ENCODE measurements at places on chromosomes 7 and 10.
A peak's percentile ranks its signal among the peaks of the same experiment; 100 is the strongest.

DNA sequence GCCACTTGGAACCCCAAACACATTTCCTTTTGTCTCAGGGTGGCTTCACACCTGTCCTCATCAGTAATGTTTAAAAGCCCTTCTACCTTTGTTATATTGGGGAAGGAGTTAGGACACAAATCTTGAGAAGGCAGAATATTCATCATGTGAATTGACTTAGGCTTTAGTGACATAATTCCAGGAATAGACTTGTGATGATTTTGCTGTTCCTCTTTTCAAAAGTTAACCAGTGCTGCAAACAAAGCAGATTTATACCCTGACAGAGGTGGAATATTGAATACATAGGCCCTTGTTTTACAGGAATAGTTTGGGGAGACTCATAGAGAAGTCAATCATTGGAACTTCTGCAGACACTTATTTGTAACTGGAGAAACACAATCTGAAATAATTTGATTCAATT is 27.0 kb downstream of the ZNF786 start:
- no peaks in the 10 kb centered on the region for H3K27me3 ChIP-seq
- DNase-seq = no peak
- H3K27ac ChIP-seq = no peak overlapping the region
- no peaks in the 10 kb centered on the region for H3K4me1 ChIP-seq
- H3K4me3 ChIP-seq = no peak overlapping the region
- no peaks in the 10 kb centered on the region for H3K36me3 ChIP-seq

DNA sequence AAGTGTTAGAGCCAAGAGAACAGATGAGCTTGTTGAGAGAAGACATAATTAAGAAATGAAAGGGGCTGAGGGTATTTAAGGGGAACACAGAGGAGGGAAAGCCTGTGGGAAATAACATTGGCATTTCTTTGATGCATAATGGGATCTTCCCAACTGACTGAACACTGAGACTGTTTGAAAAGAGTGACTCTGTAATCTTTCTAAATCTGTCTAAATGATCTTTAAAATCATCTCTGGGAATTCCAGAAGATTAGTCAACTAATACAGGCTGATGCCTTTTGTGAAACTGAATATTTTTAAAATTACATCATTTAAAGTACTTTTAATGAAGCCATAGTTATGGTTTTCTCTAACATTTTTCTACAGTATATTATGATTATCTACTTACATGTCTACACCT is 17.4 kb upstream of the SLC35G1 start:
- H3K36me3 ChIP-seq = no peaks in the 10 kb centered on the region
- no peak for DNase-seq
- H3K4me3 ChIP-seq = no peak overlapping the region
- H3K4me1 ChIP-seq = peaks cover 2% of the 10 kb centered on the region
- no peak overlapping the region for H3K27ac ChIP-seq

DNA sequence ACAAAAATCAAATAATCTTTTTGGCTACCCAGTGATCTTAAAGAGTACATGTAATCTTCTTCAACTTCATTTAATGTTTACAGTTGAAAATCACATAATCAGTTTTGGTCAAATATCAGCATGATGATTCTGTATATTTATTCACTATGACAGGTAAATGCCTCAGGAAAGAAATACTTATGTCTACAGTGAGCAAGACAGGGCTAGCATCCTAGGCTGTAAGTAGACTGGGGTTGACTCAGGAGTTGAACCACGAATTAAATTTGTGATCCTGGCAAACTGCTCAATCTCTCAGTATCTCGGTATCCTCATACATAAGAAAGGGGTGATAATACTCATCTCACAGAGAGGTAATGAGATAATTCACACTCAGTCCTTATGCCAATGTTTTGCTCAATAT is 71.8 kb downstream of the SEMA3D start:
- no peak overlapping the region for H3K4me3 ChIP-seq
- H3K4me1 ChIP-seq = no peaks in the 10 kb centered on the region
- no peak for DNase-seq
- H3K27me3 ChIP-seq = no peaks in the 10 kb centered on the region
- no peak overlapping the region for H3K27ac ChIP-seq

- no peak overlapping the region for H3K4me3 ChIP-seq
- no peaks in the 10 kb centered on the region for H3K27me3 ChIP-seq
- H3K27ac ChIP-seq = no peak overlapping the region
- H3K4me1 ChIP-seq = peaks cover 5% of the 10 kb centered on the region
Measured at GRCh38 chr10:94630017-94630688, 53.4 kb upstream of the CYP2C18 start.

GRCh38 chr7:128954830-128955802 is 17.4 kb downstream of the IRF5 start:
- H3K27ac ChIP-seq = no peak overlapping the region
- H3K4me1 ChIP-seq = 0 out of 2 replicates have a peak, but pooled peaks cover 2% of the 10 kb centered on the region
- no peak for DNase-seq
- no peaks in the 10 kb centered on the region for H3K27me3 ChIP-seq
- peaks cover 64% of the 10 kb centered on the region for H3K36me3 ChIP-seq

DNA sequence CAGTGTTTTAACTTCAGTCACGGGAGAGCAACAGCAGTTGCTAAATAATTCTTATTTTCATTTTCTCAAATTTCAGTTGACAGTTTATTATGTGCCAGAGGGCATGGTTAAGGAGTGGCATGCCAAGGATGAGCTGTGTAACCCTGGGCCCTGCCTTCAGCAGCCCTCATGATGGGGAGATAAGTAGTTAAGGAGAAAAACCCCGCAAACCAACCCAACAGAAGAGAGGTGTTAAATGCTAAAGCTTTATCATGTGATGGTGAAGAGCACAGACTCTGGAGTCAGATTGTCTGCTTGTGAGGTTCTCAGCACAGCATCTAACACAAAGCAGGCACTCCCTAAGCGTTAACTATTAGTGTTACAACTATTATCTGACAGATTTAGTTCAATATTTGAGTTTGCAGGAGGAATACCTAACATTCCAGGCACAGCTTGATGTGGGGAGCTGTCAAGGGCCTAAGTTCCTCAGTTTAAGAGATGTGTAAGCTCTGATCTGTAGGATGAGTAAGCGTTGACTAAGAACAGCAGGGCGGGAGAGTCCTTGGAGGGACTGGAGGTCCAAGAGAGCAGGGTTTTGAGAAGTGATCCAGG is 29.6 kb downstream of the STAM start:
- no peaks in the 10 kb centered on the region for H3K36me3 ChIP-seq
- H3K27ac ChIP-seq = no peak overlapping the region
- no peak overlapping the region for H3K4me3 ChIP-seq
- no peaks in the 10 kb centered on the region for H3K27me3 ChIP-seq
- DNase-seq = no peak
- no peaks in the 10 kb centered on the region for H3K4me1 ChIP-seq

DNA sequence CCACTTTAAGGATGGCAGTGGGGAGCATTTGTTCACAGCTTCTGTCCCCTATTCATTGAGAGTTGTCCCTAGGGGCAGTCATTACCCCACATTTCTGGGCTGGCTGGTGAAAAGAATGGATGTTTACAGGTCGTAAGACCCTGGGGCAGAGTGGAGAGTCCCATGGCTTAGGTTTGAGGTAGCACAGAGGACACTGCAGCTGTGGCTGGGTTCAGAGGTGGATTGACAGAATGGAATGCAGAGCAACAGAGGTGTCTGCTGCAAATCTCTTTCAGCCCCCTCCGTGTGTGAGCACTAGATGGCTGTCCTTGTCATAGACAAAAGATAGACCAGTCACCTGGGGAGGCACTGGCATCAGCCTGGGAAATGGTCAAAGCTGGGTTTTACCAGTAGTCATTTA is 141.9 kb downstream of the CACNB2 start:
- no peak overlapping the region for H3K4me3 ChIP-seq
- no peaks in the 10 kb centered on the region for H3K27me3 ChIP-seq
- H3K4me1 ChIP-seq = no peaks in the 10 kb centered on the region
- H3K36me3 ChIP-seq = no peaks in the 10 kb centered on the region
- DNase-seq = no peak

- H3K27ac ChIP-seq = no peak overlapping the region
- no peaks in the 10 kb centered on the region for H3K27me3 ChIP-seq
- no peaks in the 10 kb centered on the region for H3K36me3 ChIP-seq
- peaks cover 12% of the 10 kb centered on the region for H3K4me1 ChIP-seq
Measured at GRCh38 chr7:40715053-40715430, 580.2 kb downstream of the SUGCT start.

DNA sequence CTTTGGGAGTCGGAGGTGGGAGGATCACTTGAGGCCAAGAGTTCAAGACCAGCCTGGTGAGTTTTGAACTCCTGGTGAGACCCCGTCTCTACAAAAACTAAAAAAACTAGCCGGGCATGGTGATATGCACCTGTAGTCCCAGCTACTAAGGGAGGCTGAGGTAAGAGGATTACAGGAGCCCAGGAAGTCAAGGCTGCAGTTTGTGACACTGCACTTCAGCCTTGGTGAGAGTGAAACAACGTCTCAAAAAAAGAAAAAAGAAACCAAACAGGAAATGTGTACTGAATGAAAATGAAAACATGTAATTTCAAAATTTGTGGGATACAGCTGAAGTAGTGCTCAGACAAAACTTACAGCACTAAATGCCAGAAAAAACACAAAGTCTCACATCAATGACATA is 7.6 kb downstream of the ARHGAP12 start:
- DNase-seq = no peak
- H3K27ac ChIP-seq = no peak overlapping the region
- H3K36me3 ChIP-seq = no peaks in the 10 kb centered on the region
- no peaks in the 10 kb centered on the region for H3K4me1 ChIP-seq

DNA sequence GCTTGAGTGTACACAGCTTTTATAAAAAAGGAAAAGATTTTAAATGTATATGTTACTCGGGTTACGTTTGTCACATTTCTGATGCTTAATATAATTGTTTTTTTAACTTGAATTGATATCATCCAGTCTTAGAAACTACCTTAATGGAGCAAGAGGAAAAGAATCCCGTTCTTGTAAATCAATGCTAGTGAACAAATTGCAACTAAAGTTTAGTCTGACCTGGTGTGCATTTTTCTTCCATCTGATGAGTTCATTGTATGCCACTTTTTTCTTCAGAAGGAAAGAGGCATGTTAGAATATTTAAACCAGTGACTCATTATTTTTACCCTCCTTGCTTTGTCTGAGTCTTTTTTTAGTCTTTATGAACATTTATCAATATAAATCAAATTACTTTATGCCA is 34.7 kb downstream of the NET1 start:
- peaks cover 4% of the 10 kb centered on the region for H3K36me3 ChIP-seq
- H3K4me3 ChIP-seq = peak overlapping the region; percentile 41
- no peaks in the 10 kb centered on the region for H3K27me3 ChIP-seq
- peaks cover 2% of the 10 kb centered on the region for H3K4me1 ChIP-seq

- H3K27me3 ChIP-seq = peaks cover 14% of the 10 kb centered on the region
- H3K27ac ChIP-seq = no peak overlapping the region
- H3K4me3 ChIP-seq = peak overlapping the region; percentile 33
Measured at GRCh38 chr7:150947761-150948651, 30.1 kb downstream of the KCNH2 start.

DNA sequence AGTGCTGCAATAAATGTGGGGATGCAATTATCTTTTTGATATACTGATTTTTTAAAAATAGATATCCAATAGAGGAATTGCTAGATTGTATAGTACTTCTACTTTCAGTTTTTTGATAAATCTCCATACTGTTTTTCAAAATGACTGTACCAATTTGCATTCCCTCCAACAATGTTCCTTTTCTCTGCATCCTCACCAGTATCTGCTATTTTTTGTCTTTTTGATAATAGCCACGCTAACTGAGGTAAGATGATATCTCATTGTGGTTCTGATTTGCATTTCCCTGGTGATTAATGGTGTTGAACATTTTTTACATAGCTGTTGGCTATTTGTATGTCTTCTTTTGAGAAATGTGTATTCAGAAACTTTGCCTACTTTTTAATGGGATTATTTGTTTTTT is 217.7 kb upstream of the MTPN start:
- no peaks in the 10 kb centered on the region for H3K4me1 ChIP-seq
- H3K4me3 ChIP-seq = no peak overlapping the region
- H3K36me3 ChIP-seq = no peaks in the 10 kb centered on the region

All from H1 (cell line).